ENCODE measurements at places on chromosomes 13 and 19.
A peak's percentile ranks its signal among the peaks of the same experiment; 100 is the strongest.

- no peak for DNase-seq
These were observed 72.0 kb downstream of the TEX29 start for GRCh38 chr13:111392486-111392885.

DNA sequence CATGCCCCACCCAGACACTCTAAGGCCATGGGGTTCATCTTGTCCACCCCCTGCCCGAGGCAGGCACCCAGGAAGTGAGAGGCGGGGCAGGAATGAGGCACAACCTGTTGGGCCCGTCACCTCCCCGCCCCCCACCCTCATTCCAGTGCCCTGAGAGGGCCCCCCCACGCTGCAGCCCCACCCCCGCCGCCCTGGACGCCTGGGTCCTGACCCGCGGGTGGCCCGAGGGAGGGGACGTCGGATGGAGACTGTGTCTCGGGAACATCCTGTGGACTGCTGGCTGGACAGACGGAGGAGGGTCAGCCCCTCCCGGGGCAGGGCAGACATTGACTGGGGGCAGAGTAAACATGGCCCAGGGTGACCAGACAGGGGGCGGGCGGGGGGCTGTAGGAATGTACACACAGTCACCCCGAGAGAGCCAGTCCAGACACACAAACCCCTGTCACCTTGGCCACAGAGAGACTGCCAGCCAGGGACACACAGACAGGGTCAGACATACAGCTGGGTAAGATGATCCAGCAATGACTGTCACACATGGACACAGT is 7.4 kb upstream of the JUNB start:
- no peak for DNase-seq

- DNase-seq = no peak
These were observed 82.5 kb downstream of the AKAP11 start for GRCh38 chr13:42354241-42355091.

- no peak for DNase-seq
These were observed 18.8 kb downstream of the SMG9 start for GRCh38 chr19:43735957-43736356.

- DNase-seq = peak; percentile 79
These were observed 8.3 kb upstream of the MZF1 start for GRCh38 chr19:58581227-58582141.

- DNase-seq = no peak
These were observed 1319.2 kb upstream of the SLC10A2 start for GRCh38 chr13:104385404-104385803.

- DNase-seq = no peak
These were observed 34.2 kb upstream of the ANKRD10 start for GRCh38 chr13:110949116-110949515.

- DNase-seq = no peak
These were observed 5.9 kb upstream of the MCF2L start for GRCh38 chr13:112962911-112963625.

GRCh38 chr19:33679696-33680095 is 57.9 kb downstream of the CHST8 start:
- no peak for DNase-seq

DNA sequence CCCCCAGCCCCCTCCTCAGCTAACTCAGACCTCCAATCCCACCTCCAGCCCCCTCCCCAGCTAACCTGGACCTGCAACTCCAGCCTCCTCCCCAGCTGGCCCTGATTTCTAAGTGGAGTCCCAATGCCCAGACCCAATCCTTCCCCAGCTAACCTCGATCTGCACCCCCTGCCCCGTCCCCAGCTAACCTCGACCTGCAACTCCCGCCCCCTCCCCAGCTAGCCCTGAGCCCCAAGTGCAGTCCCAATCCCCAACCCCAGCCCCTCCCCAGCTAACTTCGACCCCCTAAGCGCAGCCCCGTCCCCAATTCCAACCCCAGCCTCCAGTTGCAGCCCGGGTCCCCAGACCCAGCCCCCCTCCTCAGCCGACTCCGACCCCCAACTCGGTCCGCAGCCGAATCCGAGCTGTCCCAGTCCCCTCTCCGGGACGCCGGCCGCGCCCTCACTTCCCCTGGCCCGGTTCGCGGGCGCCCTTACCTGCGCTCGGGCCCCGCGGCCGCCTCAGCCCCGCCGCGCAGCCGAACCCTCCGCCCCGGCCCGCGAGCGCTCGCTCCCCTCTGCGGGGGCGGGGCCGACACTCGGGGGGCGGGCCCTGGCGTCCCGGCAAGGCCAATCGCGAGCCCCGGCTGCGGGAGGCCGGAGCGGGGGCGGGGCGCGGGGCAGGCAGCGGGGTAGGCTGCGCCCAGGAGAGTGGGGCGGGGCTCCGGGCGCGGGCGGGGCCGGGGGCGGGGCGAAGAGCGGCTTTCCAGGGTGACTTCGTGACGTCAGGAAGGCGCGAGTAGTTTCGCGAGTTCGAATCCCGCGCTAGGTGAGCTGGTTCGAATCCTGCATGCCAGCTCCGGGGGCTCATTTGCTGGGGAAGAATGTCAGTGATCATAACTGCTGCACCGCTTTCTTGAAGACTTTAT is at the start of gene GNG7:
TSS of gene GNG7 (minus strand) at position 525 of the 907 bp plus-strand sequence. CDS start 182,006 bp downstream, outside the sequence.
- DNase-seq = peak; percentile 86

- DNase-seq = no peak
These were observed 24.1 kb downstream of the LGALS16 start for GRCh38 chr19:39679791-39680168.

DNA sequence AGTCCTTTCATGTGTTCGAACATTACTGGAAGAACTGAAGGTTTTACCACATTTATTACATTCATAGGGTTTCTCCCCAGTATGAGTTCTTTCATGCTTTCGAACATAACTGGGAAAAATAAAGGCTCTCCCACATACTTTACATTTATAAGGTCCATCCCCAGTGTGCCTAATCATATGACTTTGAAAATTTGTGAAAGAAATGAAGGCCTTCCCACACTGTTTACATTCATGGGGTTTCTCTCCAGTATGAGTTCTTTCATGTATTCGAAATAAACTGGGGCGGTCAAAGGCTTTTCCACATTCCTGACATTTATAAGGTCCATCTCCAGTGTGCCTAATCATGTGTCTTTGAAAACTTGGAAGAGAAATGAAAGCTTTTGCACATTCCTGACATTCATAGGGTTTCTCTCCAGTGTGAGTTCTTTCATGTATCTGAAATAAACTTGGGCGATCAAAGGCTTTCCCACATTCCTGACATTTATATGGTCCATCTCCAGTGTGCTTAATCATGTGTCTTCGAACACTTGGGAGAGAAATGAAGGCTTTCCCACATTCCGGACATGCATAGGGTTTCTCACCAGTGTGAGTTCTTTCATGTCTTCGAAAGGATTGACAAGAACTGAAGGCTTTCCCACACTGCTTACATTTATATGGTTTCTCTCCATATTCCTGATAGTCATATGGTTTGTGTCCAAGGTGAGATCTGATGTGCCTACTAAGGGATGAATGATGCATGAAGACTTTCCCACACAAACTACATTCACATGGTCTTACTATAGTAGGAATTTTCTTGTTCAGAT is 24.0 kb downstream of the ZNF564 start:
- no peak for DNase-seq

DNA sequence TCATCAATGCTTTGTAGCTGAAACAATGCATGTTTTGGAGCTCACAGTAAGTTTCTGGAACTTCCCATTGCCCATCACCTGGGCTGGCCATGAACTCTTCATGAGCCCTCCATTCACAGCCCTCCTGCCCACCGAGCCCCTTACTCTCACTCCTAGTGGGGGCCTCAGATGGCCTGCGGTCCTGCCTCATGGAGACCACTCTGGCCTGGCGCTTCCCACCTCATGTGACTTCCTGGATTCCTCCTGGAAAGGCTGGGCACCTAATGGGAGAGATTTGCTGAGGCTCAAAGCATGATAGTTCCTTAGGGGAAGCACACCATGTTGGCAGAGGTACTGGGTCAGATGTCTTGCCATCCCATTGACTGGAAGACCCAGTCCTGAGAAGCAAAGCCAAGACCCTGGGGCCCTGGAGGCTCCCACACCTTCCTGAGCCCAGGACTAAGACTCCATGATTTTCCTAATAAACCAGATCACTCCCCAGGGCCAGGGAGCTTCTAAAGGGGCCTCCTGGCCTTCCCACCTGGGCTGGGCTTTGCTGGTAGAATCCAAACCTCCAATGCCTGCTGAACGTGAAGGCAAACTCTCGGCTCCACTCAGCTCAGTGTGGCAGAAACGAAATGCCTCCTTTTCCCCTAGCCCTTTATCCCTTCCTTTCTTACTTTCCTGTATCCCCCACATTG is 49.4 kb upstream of the ZNF536 start:
- DNase-seq = no peak

DNA sequence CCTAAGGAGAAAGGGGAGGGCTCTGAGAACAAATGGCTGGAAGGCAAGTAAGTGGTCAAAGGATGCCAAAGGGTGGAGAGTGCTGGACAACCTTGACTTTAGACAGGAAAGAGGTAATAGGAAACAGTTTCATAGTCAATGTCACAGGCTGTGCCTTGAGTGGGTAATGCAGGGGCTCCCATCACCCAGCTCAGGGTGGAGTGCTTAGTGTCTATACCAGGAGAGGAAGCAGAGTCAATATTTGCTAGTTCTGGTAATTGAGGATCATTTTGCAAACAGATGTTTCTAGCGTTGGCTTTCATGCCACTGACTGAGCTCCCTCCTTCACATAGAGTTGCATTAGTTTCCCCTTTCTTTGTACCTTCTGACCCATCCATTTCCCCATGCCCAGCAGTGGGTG is 64.6 kb upstream of the KL start:
- DNase-seq = no peak

GRCh38 chr19:16371540-16371986 is 46.9 kb downstream of the KLF2 start:
- peak; percentile 80 for DNase-seq

DNA sequence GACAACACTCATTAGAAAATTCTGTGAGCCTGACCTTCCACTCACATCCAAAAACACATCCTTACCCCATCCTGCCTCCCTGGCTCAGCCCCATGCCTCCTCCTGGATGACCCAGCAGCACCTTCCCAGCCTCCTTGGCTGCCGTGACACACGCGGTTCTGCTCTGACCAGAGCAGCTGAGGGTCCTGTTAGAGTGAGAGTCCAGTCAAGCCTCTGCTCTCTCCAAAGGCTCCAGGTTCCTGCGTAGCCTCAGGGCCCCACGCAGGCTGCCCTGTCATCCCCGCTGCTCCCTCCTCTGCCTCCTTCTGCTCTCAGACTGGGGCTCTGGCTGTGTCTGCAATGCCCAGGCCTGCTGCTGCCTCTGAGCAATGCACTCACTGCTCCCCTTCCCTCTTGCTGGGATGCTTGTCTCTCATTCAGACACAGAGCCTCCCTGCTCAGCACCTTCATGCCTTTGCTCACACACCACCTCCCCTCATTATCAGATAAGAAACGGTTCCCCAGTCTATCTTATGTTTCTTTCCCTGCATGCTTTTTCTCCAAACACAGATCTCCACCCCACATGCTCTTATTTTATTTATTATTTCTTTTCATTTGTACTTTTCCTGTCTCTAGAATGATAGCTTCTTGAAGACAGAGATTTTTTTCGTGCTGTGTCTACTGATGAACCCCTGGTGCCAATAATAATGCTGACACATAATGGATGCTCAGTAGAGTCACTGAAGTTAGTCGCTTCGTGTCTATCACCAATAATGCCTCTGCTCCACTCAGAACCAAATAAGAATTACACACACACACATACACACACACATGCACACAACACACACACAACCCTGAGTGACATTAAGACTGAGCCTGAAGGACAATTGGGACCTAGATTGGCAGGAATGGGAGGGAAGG is 10.2 kb upstream of the SIGLEC6 start:
- no peak for DNase-seq

DNA sequence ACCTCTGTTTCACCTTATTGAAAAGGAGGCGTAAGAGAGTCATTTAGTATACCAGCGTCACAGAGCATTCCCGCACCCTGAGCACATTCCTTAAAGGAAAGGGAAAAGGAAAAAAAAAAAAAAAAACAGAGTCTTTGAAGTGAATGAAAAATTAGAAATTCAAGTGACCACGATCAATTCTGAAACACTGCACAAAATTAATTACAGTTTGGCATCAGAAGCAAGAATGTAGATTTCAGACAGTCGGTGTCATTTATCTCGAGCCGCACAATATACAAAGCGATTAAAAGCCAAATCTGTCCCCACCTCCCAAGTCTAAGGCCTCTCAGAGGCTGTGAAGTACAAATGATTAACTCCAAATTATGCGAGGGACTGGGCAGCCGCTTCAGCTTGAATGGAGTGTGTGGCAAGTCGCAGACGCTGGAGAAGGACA is 173.7 kb upstream of the ZNF507 start:
- no peak for DNase-seq

GRCh38 chr19:46803555-46803954 is 15.2 kb upstream of the SLC1A5 start:
- no peak for DNase-seq

DNA sequence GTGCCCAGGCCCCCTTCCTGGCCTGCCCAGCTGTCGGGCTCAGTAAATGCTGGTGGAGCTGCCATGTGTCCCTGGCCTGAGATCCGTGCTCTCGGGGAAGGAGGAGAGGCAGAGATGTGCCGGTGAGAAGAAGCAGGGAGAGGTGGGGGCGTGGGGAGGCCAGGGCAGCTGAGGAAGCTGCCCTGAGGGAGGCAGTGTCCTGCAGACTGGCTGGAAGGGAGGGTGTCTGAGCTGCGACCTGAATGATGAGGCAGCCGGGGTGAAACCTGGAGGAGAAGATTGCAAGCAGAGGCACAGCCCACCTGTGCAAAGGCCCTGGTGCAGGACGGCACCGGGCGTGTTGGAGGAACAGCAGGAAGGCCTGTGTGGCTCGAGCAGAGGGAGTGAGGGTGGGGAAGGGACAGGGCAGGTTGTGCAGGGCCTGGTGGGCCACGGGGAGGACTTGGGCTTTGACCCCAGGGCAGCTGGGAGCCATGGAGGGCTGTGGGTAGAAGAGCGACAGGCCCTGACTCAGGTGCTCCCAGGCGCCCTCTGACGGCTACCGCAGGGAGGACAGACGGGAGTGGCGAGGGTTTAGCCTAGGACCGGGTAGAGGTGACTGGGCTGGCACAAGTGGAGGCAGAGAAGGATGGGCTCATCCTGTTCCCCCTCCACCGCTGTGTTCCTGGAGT is 14.0 kb upstream of the CELF5 start:
- peak; percentile 30 for DNase-seq

- no peak for DNase-seq
These were observed 943.0 kb upstream of the PCDH9 start for GRCh38 chr13:68173111-68173510.

- DNase-seq = no peak
These were observed 8.9 kb upstream of the MYO1F start for GRCh38 chr19:8585894-8586750.

DNA sequence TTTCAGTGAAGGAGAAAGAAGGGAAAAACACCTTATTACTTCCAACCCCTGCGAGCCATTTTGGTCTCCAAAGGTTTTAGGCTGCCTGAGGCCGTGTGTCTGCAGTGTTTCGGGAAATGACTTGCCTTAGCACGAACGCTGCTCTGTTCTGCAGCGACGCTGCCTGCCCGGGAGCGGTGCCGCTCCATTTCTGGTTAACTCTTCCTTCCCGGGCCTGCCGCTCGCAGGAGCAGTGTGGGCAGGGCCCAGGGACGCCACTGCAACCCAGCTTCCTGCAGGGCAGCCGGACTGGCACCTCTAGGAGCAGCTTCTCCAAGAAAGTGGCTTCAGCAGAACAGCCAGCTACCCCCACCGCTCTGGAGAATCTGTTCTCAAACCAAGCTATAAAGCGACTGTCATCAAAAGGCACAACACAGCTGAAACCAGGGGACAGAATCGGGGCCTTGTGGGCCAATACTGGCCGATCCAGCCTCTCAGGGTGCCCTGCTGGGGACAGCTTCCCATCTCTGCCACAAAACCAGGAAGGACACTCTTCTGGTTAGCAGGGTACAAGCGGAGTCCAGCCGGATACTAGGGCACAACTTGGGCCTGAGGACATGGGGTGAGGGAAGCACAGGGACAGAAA is 72.2 kb downstream of the KCTD15 start:
- DNase-seq = no peak

All from activated CD8-positive, alpha-beta memory T cell treated with anti-CD3 and anti-CD28 coated beads for 4 hours (primary cell).